ENCODE measurements at places on chromosomes 1 and 21.
A peak's percentile ranks its signal among the peaks of the same experiment; 100 is the strongest.

DNA sequence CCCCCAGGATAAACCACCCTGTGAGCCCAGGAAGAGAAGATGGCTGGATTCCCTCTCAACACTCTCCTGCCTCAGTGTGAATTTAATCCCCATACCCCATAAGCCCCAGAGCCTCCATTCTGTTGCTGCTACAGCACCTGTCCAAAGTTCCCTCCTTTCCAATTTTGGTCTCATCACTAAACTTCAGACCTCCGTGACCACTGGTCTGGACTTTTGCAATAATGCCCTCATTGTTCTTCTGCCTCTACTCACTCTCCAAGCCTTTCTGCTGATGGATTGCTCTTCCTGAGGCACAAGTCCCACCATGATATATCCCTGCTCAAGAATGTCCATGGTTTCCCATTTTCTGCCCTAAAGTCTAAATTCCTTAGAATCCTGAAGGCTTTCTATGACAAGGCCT lies 83.2 kb downstream of the CD58 start:
- DNase-seq = no peak

DNA sequence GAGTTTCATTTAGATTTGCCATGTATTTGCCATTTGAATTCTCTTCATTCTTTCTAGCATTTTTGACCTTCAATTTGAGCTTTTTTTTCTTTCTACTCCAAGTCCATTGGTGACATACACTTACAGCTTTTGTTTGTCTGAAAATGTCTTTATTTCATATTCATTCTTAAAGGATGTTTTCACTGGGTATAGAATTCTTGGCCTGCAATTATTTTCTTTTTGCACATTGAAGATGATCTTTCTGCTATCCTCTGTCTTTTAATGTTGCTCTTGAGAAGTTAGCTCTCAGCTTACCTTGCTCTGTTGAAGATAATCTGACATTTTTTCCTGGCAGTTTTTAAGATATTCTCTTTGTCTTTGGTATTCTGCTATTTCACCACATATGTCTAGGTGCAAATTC lies 16.6 kb upstream of the TINAGL1 start:
- DNase-seq = no peak

DNA sequence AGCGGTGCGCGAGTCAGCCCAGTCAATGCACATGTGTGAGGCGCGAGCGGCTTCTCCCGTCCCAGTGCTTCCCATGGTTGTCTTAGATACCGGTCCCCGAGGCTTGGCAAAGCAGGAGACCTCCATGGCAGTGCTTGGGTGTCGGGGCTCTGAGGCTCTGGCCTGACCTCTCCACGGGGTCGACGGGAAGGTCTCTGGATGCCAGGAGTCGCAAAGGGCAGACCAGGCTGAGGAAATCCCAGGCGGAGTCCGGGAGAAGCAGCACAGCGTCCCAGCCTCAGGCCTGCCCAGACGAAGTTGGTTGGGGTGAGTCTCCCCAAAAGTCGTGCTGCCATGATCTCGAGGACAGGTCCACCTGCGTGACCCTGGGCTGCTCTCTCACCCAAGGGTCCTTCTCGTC lies 3881.6 kb downstream of the SRGAP2C start:
- DNase-seq = no peak

GRCh38 chr1:171884475-171884874 lies 43.2 kb downstream of the DNM3 start:
- peak; percentile 41 for DNase-seq

GRCh38 chr1:12290828-12291227 lies 61.0 kb downstream of the VPS13D start:
- DNase-seq = no peak
